ENCODE measurements at places on chromosomes 4 and X. TPM values are rescaled to one million over a fixed set of nuclear protein-coding genes. Genes with fewer than 3 reads are reported as not detected.

DNA sequence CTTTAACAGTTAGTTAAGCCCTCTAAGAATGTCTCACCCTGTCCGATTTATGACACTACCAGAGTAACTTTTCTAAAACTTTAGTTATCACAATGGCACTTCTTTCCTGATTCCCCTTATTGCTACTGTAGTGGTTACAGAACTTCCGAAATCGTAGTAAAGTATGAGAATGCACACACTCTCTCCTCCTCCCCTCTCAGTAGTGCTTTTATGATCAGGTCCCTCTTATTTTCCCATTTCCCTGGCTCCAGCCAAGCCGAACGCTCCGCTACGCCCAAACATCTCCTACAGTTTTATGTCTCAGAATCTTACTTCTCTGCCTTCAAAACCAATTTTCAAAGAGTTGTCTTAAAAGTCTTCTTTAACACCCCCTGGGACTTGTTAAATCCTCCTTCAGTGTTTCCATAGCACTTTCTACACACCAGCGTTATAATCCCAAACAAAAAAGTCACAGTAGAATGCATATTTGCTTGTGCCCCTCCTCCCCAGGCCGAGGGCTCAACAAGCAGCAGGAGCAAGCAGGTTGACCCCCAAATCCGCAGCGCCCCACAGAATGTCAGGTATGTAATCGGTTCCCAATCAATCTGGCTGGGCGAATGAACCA lies 671 bp downstream of the HPF1 start:
- DNase-seq, result no peak

DNA sequence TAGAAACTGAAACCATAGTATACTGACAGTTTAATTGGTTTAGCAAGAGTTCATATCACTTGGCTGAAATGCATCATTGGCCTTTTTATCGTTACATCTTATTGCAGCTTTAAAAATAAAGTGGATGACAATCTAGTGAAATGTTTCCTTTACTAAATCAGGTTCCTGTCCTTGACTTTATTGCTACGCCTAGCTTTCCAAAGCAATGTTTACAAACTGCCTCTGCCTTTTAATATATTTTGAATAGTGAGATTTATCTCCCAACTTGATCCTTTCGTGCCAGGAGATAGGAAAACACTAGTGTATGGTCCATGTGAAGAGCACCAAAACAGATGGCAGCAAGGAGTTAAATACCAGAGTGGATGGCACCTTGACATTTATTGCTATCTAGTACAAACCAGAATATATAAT lies 67.0 kb downstream of the GPC3 start:
- no peak for DNase-seq

The PNMA6F gene
- total RNA-seq, result 0.82 TPM

DNA sequence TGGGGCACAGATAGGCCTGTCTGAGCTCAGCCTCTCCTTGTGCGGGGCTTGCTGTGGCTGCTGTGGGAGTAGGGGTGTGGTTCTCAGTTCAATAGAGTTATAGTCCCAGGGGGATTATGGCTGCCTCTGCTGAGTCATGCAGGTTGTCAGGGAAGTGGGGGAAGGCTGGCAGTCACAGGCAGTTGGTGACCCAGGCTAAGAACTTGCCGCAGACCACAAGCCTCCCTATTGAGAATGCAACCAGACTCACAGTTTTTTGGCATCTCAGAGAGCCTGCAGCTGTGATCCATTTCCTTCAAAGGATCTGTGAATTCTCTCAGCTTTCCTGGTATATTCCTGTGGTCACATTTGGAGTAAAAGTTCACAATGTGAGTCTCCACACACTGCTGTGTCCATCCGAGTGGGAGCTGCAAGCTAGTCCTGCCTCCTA lies 364.9 kb downstream of the ZNF674 start:
- no peak for DNase-seq

DNA sequence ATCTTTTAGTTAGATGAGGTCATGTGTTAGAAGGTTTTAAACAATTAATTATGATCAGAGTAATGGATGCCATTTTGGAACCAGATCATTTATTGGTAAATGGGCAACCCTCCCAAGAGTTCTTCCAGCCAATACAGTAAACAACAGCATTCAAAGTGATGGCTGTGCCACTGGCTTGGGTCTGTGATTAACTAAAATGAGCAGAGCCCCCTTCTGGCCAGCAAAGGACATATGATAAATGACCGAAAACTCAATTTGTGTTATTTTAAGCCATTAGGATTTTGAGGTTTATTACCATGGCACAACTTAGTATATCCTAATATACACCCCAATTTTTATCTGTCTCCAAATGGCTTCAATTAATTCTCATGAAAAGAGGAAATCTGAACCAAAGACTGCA lies 90.8 kb upstream of the NPFFR2 start:
- DNase-seq, result no peak

DNA sequence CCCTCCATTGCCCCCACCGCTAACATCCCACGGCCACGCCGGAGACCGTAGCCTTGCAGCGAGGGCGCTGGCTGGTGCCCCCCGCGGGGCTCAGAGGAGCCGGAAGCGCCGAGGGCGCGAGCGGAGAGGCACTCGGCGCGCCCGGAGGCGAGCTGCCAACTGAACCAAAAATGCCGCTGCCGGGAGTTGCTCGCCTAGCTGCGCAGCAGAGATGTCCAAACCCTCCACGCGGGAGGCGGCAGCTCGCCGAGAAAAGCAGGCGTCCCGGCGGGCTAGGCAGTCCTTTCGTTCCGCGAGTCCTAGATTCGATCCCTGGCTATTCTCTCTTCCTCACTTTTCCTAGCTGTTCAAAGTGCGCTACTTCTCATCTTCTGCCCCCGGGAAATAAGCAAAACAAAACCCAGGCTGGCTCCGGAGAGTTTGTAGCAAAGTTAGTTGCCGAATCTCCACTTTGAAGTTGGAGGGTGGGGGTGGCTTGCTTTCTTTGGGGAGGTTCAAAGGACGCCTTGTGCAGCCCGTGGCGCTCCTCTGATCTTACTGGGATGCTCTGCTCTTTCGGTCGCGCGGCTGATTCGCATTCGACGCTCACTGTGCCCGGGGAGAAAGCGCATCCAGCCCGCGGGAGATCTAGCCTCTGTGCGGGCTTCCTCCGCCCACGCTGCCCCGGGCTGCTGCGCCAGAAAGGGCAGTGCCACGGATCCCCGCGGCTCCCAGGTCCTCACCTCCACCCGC lies 723 bp downstream of the NKX6-1 start:
- no peak for DNase-seq

DNA sequence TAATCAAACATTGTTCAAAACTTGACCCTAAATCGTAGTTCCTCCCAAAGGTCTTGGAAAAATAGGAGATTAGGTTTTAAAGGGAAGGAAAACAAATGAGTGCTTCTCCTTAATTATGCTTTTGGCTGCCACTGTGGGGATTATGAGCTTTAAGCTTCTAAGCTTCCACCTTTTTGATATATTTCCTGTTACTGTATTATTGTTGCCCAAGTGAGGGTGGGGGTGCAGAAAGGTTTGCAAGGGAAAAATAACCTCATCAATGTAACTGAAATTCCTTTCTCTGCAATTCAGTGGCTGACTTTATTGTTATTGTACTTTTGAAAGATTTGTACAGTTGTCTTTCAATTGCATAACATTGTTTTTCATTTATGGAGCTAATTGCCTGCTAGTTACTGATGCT lies 285.1 kb downstream of the FRMPD4 start:
- DNase-seq, result no peak

The RHOXF2B gene
- total RNA-seq, result not detected

The BEX5 gene
- 55.4 TPM for total RNA-seq

DNA sequence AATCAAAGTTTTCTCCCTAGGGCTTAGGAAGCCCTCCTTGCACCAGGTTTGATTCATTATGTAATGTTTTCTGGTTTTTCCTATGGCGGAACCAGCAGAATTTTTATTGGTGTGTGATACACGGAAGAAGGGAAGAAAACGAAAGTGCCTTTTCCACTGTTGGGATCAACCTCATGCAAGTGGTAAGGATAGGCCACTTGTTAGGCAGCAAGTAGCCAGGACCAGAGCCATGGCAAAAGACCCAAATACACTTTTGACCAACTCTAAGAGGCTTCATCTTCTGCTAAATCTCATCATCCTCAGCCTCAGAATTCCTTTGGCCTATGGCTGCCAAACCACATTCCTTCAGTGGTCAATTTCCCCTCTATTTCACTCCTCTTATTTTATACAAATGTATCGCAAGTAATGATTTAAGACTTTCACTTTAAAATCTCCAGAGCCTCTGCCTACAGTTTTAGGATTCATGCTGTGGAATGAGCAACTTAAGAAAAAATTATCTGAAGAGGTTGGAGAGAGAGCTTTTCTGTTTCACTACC lies 21.2 kb downstream of the PPAT start:
- no peak for DNase-seq

DNA sequence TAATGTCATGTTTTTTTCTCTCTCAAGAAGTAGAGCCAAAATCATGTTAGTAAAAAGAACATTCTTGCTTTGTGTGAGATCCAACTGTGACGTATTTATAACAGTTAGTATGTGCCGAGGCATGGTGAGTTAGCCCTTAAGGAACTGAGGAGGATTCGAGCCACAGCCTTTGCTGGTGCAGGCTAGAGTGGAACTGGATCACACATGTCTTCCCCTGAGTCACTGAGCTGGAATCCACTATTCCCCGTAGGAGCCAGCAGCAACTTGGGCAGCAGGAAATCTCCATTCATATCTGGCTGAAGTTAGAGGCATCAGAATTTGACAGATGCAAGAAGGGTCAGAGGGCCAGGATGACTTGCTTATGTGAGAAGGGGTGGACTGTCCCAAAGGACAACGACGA lies 144.6 kb upstream of the KIT start:
- DNase-seq, result no peak

GRCh38 chr4:153728660-153729059 lies 31.2 kb downstream of the RNF175 start:
- no peak for DNase-seq

The SHOX gene
- not detected for total RNA-seq

GRCh38 chr4:73501664-73502265 lies 20.2 kb downstream of the AFM start:
- no peak for DNase-seq

- DNase-seq, result no peak
Observed at GRCh38 chrX:74321191-74321590, 17.2 kb downstream of the ZCCHC13 start.

- DNase-seq, result no peak
Observed at GRCh38 chr4:151434183-151434860, 25.3 kb downstream of the FHIP1A start.

DNA sequence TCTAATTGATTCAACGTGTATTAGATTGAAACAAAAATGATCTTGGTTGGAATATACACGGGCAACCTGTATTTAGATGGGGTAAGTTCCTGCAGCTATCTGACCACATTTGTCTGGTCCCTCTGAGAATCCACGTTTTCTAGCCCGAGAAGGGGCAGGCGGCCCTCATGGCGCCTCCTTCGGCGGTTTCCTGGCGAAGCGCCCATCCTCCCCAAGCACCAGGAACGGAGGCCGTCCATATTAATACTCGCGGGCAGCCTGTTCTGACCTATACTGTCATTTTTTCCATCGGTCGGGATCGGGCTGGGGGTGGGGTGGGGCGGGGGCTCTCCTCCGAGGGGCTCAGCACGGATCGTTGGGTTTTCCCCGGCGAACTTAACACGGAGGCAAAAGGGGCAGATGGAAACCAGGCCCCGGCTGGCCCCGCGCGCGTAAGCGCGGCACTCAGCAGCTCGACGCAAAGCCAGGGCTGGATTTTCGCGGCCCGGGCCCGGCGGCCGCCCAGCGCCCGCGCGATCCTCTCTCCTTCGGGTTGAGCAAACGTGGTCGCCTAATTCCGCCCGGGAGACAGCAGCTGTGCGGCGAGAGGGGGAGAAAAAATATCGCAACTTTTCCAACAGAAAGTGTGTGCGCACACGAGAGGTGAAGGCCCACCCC lies 77.2 kb upstream of the BCOR start:
- DNase-seq, result no peak

- DNase-seq, result no peak
Observed at GRCh38 chr4:101795704-101796103, 5.2 kb downstream of the BANK1 start.

The SSX3 gene
- total RNA-seq, result not detected

DNA sequence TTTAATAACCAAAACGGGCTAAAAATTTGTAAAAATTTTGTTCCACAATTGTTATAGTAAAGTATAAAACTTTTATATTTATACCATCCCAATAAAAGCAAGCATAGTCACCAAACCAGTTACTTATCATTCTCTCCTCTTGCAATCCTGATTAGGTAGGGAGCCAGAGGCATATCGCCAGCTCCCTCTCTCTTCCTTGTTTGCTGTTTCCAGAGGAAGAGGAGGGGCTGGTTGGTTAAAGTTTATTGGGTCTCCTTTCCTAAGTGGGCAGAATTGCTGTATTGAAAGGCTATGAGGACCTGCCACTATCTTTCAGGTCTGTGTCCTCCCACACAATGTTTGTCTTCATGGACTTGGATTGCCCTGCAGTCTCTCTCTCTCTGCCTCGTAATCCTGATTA lies 29.6 kb upstream of the BBS12 start:
- no peak for DNase-seq

DNA sequence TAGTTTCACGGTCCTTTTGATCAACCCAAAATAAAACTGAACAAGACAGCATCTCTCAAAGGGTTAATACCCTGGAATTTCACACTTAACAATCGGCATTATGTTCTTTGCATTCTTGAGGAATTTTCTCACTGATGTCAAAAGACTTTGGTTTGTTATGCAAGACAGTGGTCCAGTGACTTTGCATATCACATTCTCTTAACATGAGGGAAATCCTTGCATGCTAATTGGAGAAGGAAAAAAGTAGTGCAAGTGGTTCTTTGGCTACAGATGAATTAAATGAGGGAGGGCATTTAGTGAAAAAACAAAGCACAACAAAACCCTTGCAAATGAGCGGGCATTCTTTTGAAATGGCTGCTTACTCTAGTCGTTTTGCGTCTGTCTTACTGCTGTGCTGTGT lies 105.1 kb upstream of the LIMCH1 start:
- no peak for DNase-seq

- DNase-seq, result no peak
Observed at GRCh38 chr4:73589261-73589847, 30.9 kb downstream of the RASSF6 start.

DNA sequence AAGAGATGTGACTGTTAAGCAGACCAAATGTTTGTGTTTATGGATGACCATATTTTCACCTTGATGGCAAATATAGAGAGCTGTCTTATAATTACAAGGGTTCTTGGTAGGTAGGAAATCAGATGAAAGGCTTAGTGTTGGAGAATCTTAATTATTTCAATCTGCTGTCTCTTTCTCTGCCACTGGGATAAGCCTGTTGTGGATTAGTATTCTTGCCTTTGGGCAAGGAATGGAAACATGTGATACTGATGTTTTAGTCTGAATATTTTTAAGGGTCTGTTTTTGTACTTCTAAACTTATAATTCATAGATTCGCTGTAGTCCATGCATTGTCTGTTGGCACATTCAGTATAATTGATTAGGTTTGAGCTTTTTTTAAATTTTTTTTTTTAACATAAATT lies 23.7 kb upstream of the NUDT6 start:
- DNase-seq, result no peak

The HDX gene
- total RNA-seq, result 11.4 TPM

DNA sequence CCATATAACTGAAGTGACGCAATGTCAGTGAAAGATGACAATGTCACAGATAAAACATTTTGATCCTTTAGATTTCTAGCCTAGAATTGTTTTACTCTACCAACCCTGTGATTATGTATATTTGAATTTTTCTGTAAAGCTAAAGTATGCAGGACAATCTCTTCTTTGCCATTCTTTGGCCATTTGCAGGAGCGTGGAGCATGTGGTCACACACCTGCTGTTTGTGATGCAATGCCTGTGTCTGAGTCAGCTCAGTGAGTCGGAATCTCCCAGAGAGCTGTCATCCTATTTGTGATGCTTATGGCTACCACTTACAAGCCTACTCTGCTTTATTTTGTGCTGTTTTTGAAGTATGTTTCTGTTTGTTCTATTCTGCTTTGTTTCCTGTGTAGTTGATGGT lies 214.5 kb downstream of the NAF1 start:
- DNase-seq, result no peak

- no peak for DNase-seq
Observed at GRCh38 chr4:48178931-48179330, 44.9 kb upstream of the TXK start.
